ENCODE measurements at places on chromosomes 3 and 15.

- no peak for DNase-seq
These were observed 61.8 kb downstream of the ITGA11 start for GRCh38 chr15:68369931-68370767.

- DNase-seq: no peak
These were observed 56.1 kb downstream of the BFSP2 start for GRCh38 chr3:133455960-133456359.

DNA sequence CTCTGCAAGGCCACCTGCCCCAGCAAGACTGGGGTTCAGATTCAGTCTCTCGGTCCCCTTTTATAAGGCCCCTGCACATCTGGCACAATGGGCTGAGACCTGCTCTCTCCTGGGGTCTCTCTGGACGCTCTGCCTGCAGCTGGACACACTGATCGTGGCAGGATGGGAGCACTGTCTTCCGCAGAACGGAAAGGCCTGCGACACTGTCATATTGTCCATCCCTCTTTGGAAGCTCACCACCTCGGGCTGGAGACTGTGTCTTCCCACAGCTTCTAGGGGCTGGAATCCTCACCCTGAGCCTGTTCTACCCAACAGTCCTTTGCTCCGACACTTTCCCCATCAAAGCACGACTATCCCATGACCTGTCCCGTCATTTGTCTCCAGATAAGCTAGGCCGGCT, 11.5 kb upstream of the IGDCC4 start:
- DNase-seq: no peak

- no peak for DNase-seq
These were observed 4.2 kb downstream of the SORD start for GRCh38 chr15:45027220-45027619.

DNA sequence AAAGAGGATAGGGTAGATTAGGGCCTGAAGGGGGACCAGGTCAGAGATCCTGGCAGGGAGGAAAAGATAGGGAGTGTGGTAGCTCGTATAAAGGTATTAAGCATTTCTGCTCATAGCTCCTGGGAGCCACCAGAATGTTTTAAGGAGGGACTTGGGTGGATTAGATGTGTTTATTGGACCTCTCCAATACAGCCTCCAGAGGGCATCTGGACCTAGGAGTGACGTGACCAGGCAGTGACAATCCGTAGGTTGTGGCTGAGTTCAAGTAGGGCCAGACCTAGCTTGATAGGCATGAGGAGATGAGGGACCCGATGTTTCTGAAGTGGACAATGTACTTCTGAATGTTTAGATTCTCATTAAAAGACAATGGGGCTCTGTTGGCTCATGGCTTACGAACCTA, 435.2 kb downstream of the MCTP2 start:
- DNase-seq: no peak

DNA sequence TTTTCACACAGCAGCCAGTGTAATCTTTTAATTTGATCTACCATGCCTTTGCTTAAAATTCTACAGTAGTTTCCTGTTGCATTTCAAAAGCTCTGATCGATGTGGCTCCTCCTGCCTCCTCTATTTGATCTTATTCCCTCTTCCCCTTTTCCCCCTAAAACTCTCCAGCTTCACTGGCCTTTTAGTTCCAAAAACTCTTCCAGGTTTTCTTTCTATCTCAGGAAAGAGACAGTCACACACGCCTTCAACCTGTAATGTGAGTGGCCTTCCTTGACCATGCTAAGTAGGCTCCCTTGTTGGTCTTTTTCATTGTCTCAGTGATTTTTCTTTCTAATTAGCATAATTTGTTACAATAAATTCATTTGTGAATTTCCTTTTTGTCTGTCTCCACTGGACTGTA, 985 bp downstream of the TEX9 start:
- no peak for DNase-seq

DNA sequence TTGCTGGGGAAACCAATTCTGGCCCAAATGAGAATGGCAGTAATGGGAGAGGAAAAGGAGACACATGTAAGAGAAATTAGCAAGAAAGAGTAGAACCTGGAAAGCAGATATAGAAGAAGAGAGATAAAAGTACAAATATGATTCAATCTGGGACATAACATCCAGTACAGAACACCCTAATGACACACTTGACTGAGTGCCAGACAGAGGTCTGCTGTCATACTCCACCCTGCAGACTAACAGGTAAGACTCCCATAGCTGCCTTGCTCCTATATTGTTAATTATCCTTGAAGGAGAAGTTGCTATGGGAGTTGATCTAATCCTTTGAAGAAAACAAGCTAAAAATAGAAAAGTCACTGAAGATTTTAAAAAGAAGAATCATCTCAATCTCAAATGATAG, 21.1 kb downstream of the CCPG1 start:
- peak; percentile 24 for DNase-seq

GRCh38 chr3:155664925-155665695, 79.8 kb downstream of the PLCH1 start:
- no peak for DNase-seq

DNA sequence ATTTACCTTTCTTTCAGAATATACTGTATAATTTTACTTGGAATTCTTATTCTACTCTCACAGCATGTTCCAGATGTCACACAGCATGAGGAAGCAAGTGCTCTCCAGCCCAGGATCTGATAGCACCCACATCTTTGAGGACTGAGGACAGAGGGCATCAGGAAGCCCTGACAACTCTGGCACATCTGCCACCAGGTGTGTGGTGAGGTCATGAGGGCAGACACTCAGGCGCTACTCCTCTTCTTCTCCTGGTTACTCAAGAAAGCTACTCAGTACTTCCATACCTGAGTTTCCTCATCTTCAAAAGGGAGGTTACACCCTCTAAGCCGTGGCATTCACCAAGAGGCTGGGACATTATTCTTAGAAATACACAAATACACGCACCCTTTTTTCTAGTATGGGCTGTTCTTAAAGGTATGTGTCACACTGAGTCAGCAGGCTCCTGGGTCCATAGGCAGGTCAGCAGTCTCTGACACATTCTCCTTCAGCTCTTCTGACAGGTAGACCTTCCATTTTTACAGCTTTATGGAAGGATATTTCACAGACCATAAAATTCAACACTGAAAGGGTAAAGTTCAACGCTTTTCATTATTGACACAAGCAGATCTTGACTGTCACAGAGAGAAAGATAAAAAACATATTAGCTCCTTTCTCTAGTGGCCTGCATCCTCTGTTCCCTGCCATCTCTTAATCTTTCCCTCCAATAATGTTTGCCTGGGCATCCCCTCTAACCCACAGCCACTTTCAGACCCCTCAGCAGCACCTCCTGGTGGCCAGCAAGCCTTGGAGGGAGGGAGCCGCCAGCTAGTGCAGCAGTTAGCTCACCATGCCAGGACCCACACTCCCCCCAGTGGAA, 103.2 kb upstream of the TJP1 start:
- DNase-seq: peak; percentile 74

- DNase-seq: no peak
These were observed 78.7 kb downstream of the ITPR1 start for GRCh38 chr3:4571690-4572334.

DNA sequence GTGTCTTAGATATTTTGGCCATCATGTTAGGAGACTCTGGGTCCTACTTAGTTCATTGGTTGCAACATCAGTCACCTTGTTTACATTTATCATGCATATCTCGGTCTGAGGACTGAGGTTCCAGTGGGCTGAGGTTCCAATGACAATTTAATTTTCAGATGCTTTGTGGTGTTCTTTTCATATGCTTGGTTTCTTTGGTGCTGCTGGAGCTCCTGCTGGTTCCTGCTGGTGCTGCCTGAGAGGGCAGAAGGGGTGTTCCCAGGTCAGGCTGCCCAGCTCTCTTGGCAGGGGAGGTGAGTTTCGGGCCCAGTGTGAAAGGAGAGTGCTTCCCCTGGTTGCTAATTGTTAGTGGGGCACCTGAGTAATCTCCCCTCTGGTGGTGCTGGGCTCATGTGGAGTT, 6.9 kb upstream of the KLHL40 start:
- DNase-seq: no peak

- no peak for DNase-seq
These were observed 63.7 kb downstream of the DUT start for GRCh38 chr15:48394970-48395369.

DNA sequence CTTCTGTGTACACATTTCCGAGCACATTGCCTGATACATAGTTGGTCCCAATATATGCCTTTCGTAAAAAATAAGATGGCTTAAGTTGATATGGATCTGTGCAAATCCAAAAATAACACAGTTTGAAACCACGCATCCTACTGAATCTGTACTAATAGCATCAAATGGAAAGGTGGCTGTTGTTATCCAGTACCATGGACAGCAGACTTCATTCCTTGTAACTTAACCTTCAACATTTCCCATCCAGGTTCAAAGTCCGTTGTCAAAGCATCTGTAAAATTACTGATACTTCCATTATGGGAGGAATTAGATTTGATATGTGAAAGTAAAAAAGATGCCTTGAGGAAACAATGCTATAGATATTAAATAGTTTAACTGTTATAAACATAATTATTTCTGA, 65.5 kb upstream of the C3orf49 start:
- no peak for DNase-seq

DNA sequence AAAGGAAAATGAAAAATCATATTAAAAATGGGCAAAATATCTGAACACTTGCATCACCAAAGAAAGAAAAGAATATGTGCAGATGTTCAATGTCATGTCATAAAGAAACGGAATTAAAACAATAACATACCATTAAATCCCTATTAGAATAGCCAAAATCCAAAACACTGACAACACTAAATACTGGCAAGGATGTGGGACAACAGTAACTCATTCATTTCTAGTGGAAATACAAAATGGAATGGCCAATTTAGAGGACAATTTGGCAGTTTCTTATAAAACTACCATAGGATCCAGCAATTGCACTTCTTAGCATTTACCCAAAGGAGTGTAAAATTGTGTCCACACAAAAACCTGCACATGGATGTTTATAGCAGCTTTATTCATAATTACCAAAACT, 542.5 kb upstream of the UBE2E2 start:
- no peak for DNase-seq

GRCh38 chr3:70856414-70857162, 544.1 kb upstream of the MDFIC2 start:
- no peak for DNase-seq

DNA sequence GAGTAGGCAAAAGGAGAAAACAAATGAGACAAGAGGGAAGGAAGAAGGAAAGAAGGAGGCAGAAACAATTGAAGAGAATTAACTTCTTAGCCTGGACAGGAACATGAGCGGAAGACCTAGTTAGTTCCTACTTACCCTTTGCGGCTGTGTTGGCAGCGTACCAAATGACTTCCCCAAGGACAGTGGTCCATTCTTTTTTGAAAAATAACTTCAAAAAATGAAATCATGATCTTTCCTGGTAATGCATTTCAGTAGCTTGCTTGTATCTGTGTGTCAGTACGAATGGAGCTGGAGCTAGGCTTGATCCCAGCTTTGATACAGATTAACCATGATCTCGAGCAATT, 41.5 kb upstream of the CFAP161 start:
- no peak for DNase-seq

- no peak for DNase-seq
These were observed 88.8 kb upstream of the ARHGEF3 start for GRCh38 chr3:56890448-56891091.

GRCh38 chr15:88741671-88742070, 61.6 kb upstream of the ACAN start:
- DNase-seq: no peak

DNA sequence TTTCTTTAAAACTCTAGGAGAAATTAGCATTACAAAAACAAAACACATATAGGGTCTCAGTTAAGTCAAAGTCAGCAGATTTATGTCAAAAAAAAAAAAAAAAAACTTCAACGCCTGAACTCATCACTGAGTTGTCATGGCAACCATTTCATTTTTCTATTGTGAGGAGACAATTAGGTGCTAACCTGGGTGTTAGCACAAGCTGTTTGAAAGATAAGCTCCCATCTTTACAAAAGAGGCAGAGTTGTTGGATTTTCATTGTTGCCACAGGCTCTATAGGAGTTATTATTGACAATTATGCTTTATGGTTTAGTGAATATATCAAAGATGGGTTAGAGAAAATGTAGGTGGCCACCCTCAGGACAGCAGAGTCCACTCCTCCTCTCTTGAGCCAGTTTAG, 806.9 kb downstream of the GRM7 start:
- DNase-seq: no peak

- DNase-seq: no peak
These were observed 97.8 kb downstream of the DNAH12 start for GRCh38 chr3:57446318-57446841.

- no peak for DNase-seq
These were observed 42.5 kb downstream of the MYLK start for GRCh38 chr3:123841476-123842238.

- DNase-seq: no peak
These were observed 115.6 kb upstream of the CADPS start for GRCh38 chr3:62990704-62991413.

GRCh38 chr3:21894459-21895340, 143.7 kb upstream of the ZNF385D start:
- no peak for DNase-seq

DNA sequence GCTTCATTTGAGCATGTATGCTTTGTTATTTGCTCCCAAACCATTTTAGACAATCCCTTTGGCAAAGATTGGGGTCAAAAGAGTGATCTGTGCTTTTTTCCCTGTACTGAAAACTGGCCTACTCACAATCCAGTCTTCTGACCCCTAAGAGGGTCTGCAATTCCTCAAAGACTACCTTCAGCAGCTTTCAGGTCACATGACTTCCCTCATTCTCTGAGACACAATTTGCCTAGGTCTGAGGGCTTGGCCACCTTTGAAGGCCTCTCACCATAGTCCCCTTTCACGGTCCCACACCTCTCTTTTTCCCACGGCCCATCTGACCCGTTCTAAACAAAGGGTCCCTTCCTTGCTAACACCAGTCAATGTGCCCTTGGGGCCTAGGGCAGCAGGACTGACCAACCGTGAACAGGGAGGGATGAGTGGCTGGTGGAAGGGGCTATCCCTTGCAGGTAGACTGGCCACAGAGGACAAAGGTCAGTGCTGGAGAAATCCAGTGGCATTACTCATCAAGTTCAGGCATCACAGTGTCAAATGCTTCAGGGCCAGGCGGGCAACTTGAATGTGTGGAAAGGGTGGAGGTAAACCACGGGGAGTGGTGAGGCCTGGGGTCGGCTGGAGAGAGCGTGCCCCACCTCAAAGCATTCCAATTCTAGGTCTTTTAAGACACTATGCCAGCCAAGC, 10.8 kb downstream of the RASL12 start:
- DNase-seq: no peak

DNA sequence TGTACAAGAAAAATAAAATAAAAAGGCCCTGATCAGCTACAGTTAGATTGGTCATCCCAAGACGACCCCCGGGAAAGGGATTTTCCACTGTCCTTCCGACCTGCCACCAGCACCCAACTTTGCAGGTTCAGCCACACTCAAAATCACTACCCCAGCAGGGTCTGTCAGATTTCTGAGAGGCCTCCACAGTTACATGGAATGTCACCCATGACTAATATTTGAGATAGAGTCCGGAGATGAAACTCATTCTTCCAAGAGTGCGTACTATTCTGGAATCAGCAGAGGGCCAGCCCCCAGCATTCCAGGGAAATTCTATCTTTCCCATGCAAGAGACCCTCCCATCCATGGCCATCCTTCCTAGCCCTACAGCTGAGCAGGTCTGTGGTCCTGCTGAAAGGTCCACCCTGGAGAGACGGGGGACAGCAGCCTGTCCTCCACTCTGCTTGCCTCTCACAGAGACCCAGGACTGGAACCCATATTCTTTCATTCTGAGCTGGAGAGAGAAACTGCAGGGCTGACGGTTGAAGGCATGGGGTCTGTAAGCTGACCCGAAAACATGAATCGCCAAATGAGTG, 5.8 kb downstream of the LIPC start:
- DNase-seq: no peak

- DNase-seq: no peak
These were observed 133.6 kb upstream of the RAP2B start for GRCh38 chr3:153028381-153028780.

- no peak for DNase-seq
These were observed 58.2 kb upstream of the NR2E3 start for GRCh38 chr15:71752128-71752527.

- no peak for DNase-seq
These were observed 40.7 kb downstream of the MYRIP start for GRCh38 chr3:39849992-39850715.
